ENCODE measurements at places on chromosomes 5 and 9.

DNA sequence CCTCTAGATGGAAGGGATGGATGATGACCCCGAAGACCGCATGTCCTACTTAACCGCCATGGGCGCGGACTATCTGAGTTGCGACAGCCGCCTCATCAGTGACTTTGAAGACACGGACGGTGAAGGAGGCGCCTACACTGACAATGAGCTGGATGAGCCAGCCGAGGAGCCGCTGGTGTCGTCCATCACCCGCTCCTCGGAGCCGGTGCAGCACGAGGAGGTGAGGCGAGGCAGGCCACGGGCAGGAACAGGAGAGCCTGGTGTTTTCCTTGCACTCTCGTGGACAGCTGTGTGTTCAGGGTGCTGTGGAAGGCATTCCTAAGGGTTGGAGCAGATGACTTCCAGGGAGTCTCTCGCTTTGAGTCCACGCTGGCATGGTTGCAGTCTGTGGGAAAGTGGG is 73.9 kb downstream of the TJP2 start:
- no peak for DNase-seq

DNA sequence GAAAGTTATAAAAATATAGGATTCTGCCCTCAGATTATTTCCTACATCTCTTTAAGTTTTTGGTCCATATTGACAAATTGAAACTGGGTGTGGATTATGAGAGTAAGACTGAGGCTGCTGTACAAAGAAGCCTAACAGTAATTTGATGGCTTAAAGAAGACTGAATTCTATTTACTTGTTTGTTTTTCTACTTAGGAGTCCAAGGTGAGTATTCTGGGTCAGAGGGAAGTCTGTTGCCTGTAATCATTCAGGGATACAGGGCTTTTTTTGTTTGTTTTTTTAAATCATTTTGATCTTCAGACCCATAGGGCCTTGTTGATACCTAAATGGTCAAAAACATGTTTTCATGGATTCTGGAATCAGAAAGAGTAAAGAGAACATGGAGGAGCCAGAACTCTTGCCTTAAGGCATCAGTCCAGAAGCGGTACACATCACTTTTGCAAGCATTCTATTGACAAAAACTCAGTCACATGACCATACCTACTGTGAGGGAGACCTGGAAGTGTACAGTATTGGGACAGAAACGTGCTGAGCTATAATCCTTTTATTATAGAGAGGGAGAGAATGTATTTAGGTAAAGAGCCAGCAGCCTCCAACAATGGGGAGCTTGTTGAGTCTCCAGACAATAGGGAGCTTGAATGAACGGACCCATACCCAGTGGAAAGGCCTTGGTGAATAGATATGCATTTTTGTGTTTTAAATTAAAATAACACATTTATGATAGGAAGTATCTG is 102.7 kb downstream of the LRRC70 start:
- DNase-seq = no peak

- DNase-seq = no peak
Measured at GRCh38 chr9:132984202-132985070, 5.9 kb downstream of the GFI1B start.

- DNase-seq = peak; percentile 22
Measured at GRCh38 chr5:54090495-54091120, 219.8 kb downstream of the ARL15 start.

DNA sequence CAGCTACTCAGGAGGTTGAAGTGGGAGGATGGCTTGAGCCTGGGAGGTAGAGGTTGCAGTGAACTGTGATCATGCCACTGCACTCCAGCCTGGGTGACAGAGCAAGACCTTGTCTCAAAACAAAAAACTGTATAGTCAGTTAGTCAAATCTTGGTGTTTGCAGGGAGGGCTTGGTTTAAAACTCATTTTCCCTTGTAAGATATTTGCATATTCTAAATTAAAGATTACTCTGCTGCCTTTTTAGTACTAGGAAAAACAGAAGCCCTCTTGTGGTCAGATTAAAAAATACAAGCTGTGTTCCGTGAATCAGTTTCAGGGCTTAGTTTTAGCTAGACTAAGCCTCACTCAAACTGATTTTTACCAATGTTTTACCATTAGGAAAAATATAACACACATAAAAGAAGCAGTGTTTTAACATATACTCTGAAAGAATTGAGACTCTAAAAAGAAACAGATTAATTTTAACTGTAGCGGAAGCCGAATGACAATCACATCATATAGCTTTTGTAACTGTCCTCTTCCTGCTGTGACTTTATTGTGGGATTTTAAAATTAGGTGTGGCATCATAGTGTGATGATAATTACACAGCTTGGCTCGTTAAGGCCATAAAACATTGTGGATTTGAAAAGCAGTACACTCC is 84.9 kb upstream of the BASP1 start:
- DNase-seq = no peak

DNA sequence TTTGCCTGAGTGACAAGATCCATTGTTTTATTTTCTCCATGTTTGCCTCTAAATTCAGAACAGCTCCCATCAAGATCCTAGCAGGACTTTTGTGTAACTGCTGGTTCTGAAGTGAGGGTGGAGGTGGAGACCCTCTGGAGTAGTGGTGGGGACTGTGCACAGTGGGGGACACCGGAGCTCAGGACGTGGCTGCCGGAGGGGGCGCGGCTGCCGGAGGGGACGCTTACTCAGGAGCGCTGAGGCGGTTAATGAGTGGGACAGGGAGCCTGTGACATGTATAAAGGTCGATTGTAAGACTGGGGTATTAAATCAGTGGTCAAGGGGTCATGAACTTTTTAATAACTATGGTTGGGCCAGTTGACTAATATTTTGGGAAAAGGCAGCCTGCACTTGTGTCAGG is 127.0 kb upstream of the CACNA1B start:
- DNase-seq = no peak

DNA sequence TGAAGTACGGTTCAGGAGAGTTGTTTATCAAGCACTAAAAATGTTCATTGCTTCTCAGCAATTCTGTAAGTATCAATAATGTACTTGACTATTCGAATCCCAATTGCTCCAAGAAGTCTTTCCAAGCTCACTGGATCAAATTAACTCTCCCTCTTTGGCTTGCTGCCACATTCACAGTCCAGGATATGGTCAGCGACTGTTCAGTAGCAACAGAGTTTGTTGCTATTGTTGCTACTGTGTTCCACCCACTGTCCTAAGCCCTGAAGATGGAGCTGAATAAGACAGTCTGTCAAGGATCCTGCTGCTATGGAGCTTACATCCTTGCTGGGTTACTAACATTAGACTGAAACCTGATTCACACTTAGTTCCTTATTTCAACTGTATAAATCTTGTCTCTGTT is 110.8 kb downstream of the FGF10 start:
- no peak for DNase-seq

- no peak for DNase-seq
Measured at GRCh38 chr5:104218200-104218599, 655.6 kb upstream of the NUDT12 start.

DNA sequence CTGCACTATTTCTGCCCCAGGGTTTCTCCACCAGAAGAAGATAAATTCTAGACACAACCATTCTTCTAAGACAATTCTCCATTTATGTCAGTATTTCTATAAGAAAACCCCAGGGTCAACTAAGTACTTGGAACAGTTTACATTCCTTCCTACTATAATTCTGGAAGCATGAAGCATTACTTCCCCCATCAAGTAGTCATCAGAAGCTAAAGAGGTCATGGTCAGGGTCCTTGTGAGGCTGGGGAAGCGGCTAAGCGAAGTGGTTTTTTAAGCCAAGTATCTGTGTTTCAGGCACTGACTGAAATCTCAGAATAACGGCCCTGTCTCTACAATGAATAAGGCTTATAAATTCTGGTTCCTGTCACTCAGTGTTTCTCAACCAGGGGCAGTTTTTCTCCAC is 197.8 kb downstream of the GLIS3 start:
- no peak for DNase-seq

DNA sequence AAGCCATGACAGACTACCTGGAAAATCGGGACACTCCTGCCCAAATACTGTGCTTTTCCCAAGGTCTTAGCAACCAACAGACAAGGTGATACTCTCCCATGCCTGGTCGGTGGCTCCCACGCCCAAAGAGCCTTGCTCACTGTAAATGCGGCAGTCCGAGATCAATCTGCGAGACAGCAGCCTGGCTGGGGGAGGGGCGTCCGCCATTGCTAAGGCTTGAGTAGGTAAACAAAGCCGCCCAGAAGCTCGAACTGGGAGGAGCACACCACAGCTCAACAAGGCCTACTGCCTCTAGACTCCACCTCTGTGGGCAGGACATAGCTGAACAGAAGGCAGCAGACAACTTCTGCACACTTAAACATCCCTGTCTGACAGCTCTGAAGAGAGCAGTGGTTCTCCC is 272.1 kb upstream of the CCNG1 start:
- DNase-seq = no peak

DNA sequence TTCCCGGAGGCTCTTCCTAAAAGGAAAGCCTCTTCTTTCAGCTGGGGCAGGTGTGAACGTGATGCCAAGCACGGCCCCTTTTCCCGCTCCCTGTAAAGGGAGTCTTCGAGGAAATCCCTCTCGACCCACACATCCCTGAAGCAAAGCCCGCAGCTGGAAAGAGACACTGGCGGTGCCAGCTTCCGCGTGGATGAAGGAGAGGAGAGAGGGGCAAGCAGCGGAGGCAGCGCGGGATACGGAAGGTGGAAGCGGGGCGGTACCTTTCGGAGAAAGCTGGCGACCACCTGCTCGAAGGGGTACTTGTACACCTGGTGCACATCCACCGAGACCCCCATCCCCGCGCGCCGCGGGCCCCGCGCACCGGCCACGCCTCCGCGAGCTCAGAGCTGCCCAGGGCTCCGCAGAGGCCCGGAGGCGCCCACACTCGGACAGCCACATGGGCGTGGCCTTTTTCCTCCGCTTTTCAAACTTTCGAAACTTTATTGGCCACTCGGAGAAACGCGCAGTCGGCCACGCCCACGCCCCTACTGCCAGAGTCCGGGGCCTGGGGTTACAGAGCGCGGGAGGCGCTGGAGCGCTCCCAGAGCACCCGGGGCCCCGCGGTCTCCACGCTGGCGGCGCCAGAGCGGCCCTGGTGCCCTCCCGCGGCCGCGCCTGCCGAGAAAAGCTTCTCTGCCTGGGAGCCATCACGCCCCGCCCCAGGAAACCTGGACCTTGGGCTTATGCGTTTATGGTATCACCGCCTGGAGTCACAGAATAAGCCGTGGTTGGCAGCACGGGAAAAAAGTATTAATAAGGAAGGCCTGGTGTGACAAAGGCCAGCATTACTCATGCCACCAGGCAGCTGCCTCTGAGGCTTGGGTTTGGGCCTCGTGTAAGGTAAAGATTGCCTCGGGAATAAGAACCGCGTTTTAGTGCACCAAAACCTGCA is at the start of gene PRELID2:
Gene PRELID2 (minus strand): TSS at position 426 of the 931 bp plus-strand sequence. CDS start 91 bp downstream, at position 335.
- DNase-seq = peak; percentile 29

GRCh38 chr5:101425339-101425859 is 522.3 kb upstream of the ST8SIA4 start:
- no peak for DNase-seq

DNA sequence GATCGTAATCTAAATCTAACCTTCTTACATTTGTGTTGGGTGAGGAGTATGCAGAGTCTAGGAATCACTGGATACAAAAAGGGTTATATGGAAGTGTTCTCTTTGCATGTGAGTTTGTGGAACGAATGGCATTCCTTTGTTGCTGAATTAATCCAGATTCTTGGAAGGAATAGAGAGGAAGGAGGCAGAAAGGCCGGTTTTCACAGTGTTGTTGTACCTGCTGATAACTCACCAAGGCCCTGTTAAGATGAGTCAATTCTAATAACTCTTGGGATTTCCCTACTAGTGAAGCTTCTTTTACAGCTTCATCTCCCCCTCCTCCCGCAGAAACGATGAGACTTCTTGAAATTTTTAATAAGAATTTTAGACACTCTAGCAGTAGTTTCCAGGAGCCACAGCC is 84.0 kb downstream of the ZSWIM6 start:
- no peak for DNase-seq

DNA sequence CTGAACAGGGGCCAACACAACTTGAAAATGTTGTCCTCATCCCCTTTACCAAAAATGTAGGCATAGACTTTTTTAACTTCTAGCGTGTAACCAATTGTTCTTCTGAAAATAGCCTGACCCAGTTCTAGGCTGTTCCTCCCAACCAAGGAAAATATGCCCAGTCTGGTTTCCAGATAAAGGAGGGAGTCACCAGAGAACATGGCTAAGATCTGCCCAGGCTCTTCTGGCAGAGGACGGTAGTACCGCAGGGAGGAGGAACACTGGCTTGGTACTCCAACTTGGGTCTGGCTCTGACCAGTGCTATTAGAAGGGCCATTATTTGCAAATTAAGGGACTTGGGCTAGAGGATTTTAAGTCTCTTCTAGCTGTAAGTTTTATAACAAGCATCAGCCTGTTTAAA is 63.1 kb downstream of the GRAMD2B start:
- DNase-seq = no peak

GRCh38 chr9:36401164-36401740 is 1.2 kb upstream of the RNF38 start:
- DNase-seq = no peak

- DNase-seq = no peak
Measured at GRCh38 chr9:134026981-134027380, 1.7 kb downstream of the BRD3OS start.

GRCh38 chr5:97496037-97496436 is 313.0 kb upstream of the RIOK2 start:
- no peak for DNase-seq

DNA sequence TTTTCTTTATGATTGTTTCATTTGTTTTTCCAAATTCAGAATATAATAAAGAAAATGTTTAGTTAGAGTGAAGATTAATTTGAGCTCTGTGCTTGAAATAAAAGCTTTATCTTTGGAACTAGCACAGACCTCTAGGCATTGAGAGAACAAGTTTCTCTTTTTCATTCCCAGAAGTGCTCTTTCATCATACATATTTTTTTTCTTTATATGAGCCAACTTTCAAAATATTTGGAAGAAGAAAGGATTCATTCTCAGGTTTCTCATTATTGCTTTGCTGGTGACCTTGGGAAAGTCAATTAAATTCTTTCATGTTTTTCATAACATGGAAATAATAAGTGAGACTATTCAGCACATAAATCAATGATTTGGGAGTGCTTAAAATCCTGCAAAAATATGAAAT is 16.8 kb downstream of the CTXN3 start:
- DNase-seq = no peak

DNA sequence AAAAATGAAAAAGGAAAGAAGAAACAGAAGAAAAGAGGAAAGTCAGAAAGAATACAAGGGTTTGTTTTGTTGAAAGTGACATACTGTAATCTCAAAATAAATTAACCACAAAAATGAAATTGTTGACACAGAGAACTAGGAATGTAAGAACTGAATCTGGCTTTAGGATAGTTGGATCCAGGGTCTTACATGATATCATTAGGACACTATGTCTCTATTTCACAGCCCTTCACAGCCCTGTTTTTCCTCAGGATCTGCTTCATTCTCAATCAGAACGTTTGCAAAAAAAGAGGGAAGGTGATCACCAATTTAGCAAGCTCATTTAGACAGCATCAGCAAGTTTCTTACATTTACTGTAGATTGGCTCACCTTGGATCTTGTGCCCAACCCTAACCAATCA is 188.5 kb upstream of the NREP start:
- no peak for DNase-seq

Measured in brain pericyte (primary cell).